ENCODE measurements at places on chromosomes 7 and 10. TPM values are rescaled to one million over a fixed set of nuclear protein-coding genes. Genes with fewer than 3 reads are reported as not detected.

DNA sequence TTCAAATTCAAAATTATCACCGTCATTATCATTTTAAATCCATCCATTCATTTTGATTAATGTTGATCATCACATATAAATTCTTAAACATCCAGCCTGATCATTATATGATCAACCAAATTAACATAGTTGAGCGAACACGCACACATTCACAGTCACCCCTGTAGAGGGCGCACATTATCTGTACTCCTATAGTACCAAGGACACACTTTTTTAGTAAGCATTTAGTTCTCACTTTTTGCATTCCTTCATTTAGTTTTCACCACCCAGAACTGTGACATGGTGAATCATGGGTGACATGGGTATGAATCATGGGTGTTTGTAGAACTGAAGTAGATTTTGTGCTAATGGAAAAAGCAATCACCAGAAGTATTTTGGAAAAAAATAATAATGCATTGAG, 26.0 kb upstream of the ZNF735 start:
- H3K36me3 ChIP-seq = peaks cover 2% of the 10 kb centered on the region
- H3K4me3 ChIP-seq = no peak overlapping the region
- DNase-seq = no peak
- no peaks in the 10 kb centered on the region for H3K4me1 ChIP-seq

- DNase-seq = no peak
- no peak overlapping the region for H3K4me3 ChIP-seq
- no peaks in the 10 kb centered on the region for H3K27me3 ChIP-seq
- H3K27ac ChIP-seq = no peak overlapping the region
- H3K4me1 ChIP-seq = peaks cover 22% of the 10 kb centered on the region
Measured at GRCh38 chr10:61643316-61643751, 19.4 kb upstream of the CABCOCO1 start.

Gene TBC1D12
- 26.3 TPM for total RNA-seq

Gene TFEC
- 0.17 TPM for total RNA-seq

Gene EIF4H
- 217 TPM for total RNA-seq

All from chondrocyte (in vitro differentiated cells).